Liver (tissue), 10 donors: ENCODE measurements at places on chromosomes 6 and 20. TPM values are rescaled to one million over a fixed set of nuclear protein-coding genes. Genes with fewer than 3 reads are reported as not detected.

GRCh38 chr20:63056236-63057170 lies 49.7 kb upstream of the BHLHE23 start:
- no peak for DNase-seq
- no peak overlapping the region for H3K27ac ChIP-seq
- H3K27me3 ChIP-seq = no peaks in the 10 kb centered on the region

DNA sequence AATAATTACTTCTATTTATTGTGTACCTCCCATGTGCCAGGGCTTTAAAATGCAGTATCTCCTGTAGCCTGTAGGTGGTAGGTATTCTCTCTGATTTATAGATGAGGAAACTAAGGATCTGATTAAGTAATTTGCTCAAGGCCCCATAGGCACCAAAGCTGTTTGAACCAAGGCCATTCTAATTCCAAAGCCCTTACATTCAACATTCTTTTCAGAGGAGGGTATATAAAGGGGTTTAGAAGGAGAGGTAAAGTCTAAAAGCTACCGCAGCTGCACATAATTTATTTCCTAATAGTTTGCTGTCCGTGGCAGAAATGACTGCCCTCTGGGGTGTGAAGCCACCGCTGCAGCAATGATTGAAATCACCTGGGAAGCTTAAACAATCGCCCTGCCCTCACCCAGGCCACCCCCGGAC lies 95.0 kb upstream of the FAM8A1 start:
- DNase-seq = no peak
- H3K4me1 ChIP-seq = peaks cover 5% of the 10 kb centered on the region
- H3K36me3 ChIP-seq = no peaks in the 10 kb centered on the region
- no peak overlapping the region for H3K27ac ChIP-seq

The EGFL8 gene
- total RNA-seq = 8.2 TPM

The MUC21 gene
- total RNA-seq = not detected

- no peak overlapping the region for H3K27ac ChIP-seq
- H3K27me3 ChIP-seq = no peaks in the 10 kb centered on the region
- no peak overlapping the region for H3K4me3 ChIP-seq
- DNase-seq = no peak
- H3K4me1 ChIP-seq = no peaks in the 10 kb centered on the region
- no peaks in the 10 kb centered on the region for H3K36me3 ChIP-seq
These were observed 177.8 kb downstream of the EDN1 start for GRCh38 chr6:12467706-12468670.
